ENCODE measurements at places on chromosomes 5 and 9.

DNA sequence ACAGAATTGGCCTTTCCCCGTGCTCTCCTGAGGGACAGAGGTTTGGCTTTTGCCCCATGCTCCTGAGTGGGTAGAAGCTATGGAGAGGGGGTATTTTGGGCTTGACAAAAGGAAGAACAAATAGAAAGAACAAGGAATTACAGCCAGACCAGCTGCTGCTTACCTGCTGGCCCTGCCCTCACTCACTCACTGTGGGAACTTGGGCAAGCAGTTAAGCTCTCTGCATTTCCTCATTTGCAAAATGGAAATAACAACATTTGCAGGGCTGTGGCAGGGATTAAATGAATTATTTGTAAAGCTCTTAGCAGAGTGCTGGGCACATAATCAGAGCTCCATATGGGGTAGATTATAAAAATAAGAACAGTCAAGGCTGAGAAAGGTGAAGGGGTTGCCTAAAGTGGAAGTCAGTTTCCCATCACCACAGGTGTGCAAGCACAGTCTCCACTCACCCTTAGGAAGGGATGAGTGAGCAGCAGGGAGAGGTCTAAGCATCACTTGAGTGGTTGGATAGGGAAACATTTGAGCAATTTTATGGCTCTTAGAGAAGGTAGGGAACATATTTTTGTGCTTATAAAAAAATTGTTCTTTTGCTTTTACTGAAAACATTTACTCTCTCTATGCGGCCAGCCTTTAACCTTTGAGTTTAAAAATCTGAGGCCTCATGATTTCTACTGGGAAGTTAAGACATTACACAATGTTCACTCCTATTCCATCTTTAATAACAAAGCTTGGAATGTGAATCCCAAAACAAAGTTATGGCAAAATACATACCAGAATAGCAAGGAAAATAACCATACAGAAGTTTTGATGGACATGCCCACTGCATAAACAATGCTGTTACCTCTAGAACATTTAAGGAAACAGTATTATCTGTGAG is 42.8 kb upstream of the LHFPL2 start:
- H3K4me3 ChIP-seq: no peak overlapping the region
- no peaks in the 10 kb centered on the region for H3K27me3 ChIP-seq
- no peak for DNase-seq
- H3K27ac ChIP-seq: no peak overlapping the region
- H3K4me1 ChIP-seq: no peaks in the 10 kb centered on the region

DNA sequence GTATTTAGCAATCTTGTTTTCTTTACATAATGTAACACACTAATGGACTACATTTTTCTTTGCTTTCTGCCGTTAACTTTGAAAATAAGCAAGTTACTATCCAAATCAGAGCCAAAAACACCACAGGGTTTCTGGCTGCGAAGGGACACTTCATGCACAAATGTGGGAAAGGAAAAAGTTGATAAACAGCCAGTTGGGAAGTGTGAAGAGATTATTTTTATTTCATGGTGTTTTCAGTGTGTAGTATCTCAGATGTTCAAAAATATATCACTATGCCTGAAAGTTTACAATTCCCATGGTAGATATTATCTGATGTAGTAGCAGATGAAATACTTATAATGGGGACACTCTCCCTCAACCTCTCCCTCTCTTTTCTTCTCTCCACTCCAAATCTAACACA is 135.3 kb downstream of the CETN3 start:
- no peak overlapping the region for H3K27ac ChIP-seq
- no peak overlapping the region for H3K4me3 ChIP-seq
- H3K27me3 ChIP-seq: no peaks in the 10 kb centered on the region
- H3K36me3 ChIP-seq: no peaks in the 10 kb centered on the region
- H3K4me1 ChIP-seq: no peaks in the 10 kb centered on the region

DNA sequence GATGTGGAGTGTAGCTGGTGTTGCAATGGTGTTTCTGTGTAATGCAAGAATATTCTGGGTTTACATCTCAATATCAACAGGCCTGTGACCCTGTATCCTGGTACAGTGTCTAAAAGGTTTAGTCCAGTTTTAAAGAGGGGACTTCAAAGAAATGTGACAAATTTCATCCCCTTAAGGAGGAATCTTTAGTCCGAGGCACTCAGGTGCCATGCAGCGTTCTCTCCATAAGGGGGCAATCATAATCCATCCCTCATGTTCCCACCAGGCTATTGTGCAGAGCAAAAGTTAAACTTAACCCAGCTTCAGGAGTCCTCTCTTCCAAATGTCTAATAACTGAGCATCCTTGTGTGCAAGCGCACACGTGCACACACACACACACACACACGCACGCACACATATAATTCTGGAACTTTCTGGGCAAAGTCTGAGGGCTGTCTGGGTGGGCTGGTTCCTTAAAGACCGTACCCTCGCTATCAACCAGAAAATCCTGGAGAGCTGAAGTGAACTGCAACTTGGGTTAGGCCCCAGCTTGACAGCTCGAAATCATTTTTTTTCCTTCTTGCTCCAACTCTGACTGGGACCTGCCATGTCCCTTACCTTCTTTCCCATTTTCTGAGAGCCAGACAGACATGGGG is 46.0 kb downstream of the CRB2 start:
- no peaks in the 10 kb centered on the region for H3K36me3 ChIP-seq
- DNase-seq: no peak

- no peak for DNase-seq
- H3K4me1 ChIP-seq: peaks cover 42% of the 10 kb centered on the region
- no peaks in the 10 kb centered on the region for H3K36me3 ChIP-seq
- H3K4me3 ChIP-seq: no peak overlapping the region
- no peaks in the 10 kb centered on the region for H3K27me3 ChIP-seq
Measured at GRCh38 chr9:113621980-113622379, 158.5 kb downstream of the RGS3 start.

DNA sequence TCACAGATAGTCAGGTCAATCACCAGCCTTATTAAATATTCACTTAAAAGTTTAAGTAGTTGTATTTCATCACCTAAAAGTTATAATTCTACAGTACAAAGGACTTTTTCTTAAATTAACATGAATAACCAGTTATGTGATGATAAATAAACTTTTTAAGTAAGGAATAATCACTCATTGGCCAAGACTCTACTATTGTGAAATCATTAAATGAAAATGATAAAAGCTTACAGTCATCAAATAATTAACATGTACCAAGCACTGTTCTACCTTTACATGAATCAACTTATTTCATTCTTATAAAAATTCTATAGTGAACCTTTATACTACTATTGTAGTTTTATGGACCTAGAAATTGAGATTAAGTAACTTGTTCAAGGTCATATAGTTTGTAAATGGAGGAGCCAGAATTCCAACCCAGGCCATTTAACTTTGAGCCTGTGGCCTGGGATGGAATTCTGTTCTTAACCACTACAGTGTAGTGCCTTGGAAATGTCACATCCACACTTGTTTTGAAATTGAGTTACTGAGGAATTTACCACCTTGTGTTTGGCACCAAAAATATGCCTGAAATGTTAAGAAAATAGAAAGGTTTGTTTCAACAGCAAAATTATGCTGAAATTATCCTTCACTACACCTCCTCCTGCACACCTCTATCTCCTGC is 32.8 kb upstream of the MSANTD3 start:
- H3K4me1 ChIP-seq: no peaks in the 10 kb centered on the region
- no peak for DNase-seq
- H3K27me3 ChIP-seq: no peaks in the 10 kb centered on the region
- H3K36me3 ChIP-seq: no peaks in the 10 kb centered on the region
- no peak overlapping the region for H3K27ac ChIP-seq

- peak; percentile 77 for DNase-seq
- no peaks in the 10 kb centered on the region for H3K27me3 ChIP-seq
- H3K4me1 ChIP-seq: no peaks in the 10 kb centered on the region
- no peaks in the 10 kb centered on the region for H3K36me3 ChIP-seq
- no peak overlapping the region for H3K27ac ChIP-seq
- H3K4me3 ChIP-seq: no peak overlapping the region
Measured at GRCh38 chr9:8660383-8660782, 860.8 kb upstream of the DMAC1 start.

DNA sequence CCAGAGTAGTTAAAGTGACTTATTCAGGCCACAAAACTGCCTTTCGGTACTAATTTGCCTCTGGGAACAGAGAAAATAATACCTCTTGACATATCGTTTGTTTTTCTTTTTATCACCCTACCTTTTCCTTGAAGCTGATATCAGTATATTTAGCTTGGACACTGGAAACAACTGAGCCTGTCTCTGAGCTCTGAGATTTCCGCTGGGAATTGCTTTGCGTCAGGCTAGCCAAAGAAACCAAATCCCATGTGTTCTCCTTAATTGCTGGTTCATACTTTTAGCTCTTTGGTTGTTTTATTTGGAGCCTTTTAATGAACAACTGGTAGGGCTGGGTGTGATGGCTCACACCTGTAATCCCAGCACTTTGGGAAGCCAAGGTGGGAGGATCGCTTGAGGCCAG is 30.3 kb upstream of the SNAPC3 start:
- no peaks in the 10 kb centered on the region for H3K36me3 ChIP-seq
- no peaks in the 10 kb centered on the region for H3K27me3 ChIP-seq
- H3K4me3 ChIP-seq: no peak overlapping the region
- no peak overlapping the region for H3K27ac ChIP-seq
- H3K4me1 ChIP-seq: no peaks in the 10 kb centered on the region
- no peak for DNase-seq

DNA sequence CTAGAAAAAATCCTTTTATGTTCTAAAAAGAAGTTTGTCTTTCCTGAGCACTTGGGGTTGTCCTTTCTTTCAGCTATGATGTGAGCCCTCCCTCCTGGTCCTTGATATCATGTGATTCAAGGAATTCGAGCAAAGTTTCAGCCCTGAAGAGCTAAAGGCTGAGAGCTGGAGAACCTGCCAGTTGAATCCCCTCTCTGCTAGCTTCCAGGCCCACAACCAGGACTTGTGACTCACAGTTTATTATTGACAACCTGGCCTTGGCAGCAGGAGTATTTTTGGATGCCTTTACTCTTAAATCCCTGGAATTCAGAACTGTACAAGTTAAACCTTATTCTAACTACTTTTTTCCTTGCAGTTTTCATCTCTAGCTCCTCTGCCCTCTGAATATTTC is 182.8 kb downstream of the SPOCK1 start:
- no peak for DNase-seq
- H3K36me3 ChIP-seq: no peaks in the 10 kb centered on the region
- no peaks in the 10 kb centered on the region for H3K27me3 ChIP-seq
- no peaks in the 10 kb centered on the region for H3K4me1 ChIP-seq
- H3K4me3 ChIP-seq: no peak overlapping the region

DNA sequence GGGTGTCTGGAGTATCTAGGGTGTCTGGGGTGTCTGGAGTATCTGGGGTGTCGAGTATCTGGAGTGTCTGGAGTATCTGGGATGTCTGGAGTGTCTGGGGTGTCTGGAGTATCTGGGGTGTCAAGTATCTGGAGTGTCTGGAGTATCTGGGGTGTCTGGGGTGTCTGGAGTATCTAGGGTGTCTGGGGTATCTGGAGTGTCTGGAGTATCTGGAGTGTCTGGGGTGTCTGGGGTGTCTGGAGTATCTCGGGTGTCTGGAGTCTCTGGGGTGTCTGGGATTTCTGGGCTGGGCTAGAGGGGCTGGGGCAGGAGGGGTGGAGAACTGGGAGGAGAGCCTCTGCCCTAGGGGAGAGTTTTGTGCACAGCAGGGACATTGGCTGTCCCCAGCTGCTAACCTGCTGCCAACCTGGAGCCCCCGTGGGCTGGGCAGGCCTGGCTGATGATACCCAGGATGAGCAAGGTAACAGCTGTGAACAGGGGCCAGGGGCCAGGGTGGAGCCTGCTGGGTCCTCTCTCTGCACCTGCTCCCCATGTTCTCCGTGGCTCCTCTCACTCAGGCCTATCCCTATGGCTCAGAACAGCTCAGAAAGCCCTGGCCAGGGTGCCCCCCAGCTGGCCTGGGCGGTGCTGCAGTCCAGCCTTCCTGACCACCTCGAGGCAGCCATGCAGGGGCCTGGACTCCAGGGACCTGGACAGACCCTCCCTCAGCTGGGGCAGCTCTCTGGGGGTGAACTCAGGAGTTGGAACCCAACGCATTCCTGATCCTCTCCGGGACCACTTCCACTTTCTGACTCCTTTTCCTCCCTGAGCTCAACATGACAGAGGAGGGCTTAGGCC is 29.9 kb downstream of the LHX3 start:
- H3K4me3 ChIP-seq: no peak overlapping the region
- H3K4me1 ChIP-seq: no peaks in the 10 kb centered on the region
- no peaks in the 10 kb centered on the region for H3K27me3 ChIP-seq
- no peak for DNase-seq

DNA sequence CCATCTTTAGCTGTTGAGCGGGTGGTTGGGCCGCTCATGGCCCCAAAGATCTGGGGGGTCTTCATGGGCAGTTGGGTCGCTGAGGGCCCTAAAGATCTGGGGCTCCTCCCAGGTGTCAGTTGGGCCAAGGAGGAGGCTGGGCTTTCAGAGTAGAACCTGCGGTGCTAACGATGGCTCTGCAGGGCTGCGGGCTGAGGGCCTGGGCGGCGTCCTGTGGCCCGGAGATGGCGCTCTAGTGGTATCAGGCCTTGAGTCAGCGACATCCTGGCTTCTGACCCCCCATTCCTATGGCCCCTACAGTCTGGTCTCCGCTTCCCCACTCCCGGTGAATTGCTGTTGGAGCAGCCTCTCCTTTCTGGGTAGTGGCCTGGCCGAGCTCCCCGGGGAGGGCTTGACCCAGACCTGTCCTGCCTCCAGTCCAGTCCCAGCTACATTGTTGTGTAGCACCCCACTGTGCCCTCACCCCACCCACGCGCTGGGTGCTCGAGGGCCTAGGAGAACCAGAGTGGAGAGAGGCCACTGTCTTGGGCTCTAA is 640 bp downstream of the C5orf58 start:
- no peak overlapping the region for H3K4me3 ChIP-seq
- H3K27ac ChIP-seq: no peak overlapping the region
- no peaks in the 10 kb centered on the region for H3K36me3 ChIP-seq
- no peaks in the 10 kb centered on the region for H3K27me3 ChIP-seq
- DNase-seq: no peak

GRCh38 chr5:149799119-149799623 is 69.1 kb downstream of the PPARGC1B start:
- no peaks in the 10 kb centered on the region for H3K27me3 ChIP-seq
- H3K27ac ChIP-seq: peak overlapping the region; percentile 97
- H3K4me3 ChIP-seq: no peak overlapping the region

GRCh38 chr5:175823731-175824525 is 47.5 kb upstream of the CPLX2 start:
- H3K4me1 ChIP-seq: no peaks in the 10 kb centered on the region
- H3K27ac ChIP-seq: no peak overlapping the region
- no peaks in the 10 kb centered on the region for H3K27me3 ChIP-seq
- no peak overlapping the region for H3K4me3 ChIP-seq

DNA sequence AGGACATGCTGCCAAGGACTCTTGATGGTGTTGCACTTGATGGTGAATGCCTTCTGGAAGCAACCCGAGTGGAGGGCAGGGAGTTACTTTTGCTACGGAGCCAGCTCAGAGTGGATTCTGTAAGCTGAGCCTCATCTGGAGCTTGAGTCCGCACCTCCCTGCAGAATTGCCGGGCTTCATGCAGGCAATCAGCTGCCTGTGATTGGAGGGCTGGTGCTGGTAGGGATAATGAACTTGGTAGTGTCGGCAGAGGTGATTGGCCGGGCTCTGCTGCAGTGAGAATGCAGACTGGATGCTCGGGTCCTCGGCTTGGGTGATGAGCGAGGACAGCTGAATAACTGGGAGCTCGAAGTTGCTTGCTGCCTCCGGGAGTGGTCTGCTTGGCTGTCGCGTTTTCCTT is 23.1 kb downstream of the SLC25A25 start:
- peaks cover 49% of the 10 kb centered on the region for H3K4me1 ChIP-seq
- H3K4me3 ChIP-seq: peak overlapping the region; percentile 11

GRCh38 chr5:143340891-143341685 is 62.4 kb downstream of the NR3C1 start:
- no peak overlapping the region for H3K4me3 ChIP-seq
- H3K4me1 ChIP-seq: peaks cover 34% of the 10 kb centered on the region
- H3K36me3 ChIP-seq: no peaks in the 10 kb centered on the region
- H3K27ac ChIP-seq: peak overlapping the region; percentile 74

Data from sigmoid colon (tissue), 7 donors.